Hematopoietic multipotent progenitor cell treated with erythropoietin and hydrocortisone succinate and interleukin-3 and kit ligand, for 6 days (in vitro differentiated cells): ENCODE measurements at places on chromosomes 1 and 21.
A peak's percentile ranks its signal among the peaks of the same experiment; 100 is the strongest.

DNA sequence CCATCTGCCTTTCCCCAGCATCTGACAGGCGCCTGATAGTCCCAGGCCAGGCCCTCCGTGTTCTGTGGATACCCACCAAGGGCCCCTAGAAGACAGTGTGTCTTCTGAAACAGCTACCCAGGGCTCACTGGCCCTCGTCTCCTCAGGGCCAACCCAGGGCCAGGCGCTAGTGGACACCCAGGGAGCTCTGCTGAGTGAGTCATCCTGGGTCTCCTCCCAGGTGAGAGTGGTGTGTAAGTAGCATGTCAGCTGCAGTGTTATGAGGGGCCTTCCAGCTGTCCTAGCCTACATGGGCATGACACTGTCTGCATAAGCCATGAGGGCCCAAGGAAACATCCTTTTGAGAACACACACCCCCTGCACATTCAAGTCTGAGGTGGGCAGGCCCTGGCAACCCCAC lies 36.7 kb downstream of the CHD5 start:
- no peak for DNase-seq

DNA sequence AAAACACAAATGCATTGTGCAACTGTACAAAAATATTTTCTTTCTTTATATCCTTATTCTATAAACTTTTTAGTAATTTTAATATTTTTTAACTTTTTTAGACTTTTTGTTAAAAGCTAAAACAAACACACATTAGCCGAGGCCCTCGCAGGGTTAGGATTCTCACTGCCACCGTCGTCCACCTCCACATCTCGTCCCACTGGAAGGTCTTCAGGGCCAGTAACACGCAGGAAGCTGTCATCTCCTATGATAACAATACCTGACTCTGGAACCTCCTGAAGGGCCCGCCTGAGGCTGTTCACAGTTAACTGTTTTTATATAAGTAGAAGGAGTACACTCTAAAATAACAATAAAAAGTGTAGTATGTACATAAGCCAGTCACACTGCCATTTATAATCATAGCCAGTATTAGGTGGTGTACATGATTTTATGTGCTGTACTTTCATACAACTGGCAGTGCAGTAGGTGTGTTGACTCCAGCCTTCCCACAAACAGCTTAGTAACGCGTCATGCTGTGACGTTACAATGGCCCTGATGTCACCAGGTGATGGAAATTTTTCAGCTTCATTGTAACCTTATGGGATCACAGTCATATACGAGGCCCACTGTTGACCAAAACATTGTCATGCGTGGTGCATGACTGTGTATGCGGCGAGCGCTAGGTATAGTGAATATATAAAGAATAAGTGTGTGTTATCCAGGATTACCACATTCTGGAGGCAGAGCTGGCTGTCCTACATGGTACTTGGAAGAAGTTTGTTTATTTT lies 8.8 kb downstream of the TFF2 start:
- DNase-seq: no peak

DNA sequence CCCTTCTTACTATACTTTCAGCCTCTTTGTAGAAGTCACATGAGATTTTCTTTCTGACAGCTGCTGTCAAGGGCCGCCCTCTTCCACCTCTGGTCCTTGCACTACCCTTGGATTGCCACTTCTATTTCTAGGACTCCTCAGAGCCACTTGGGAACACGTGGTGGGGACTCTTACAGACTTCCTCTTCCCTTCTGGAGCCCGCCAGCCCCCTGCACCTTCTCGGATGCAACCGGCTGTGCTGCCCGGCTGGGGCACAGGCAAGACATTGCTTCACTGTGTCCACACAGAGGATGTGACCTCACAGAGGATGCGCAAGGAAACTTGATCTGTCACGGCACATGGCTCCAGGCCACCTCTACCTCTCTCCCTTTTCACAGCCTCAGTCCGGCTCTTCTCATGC lies 2.4 kb upstream of the IKBKE start:
- DNase-seq: peak; percentile 64

DNA sequence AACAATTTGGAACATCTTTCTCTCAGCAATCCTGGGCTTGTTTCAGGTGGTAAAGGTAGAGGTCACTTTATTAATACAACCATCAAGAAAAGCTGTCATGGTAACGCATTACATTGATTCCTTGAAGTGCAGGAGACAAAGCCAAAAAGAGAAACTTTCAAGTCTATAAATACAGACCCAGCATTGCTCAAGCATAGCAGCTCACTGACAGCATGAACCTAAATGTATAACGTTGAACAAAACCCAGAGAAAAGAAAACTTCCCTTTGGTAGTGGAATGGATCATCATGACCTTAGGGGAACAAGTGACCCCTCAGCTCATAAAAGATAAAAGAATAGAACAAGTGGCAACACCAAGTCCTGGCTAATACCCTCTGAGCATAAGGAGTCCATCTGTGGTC lies 332.2 kb downstream of the NTNG1 start:
- no peak for DNase-seq
